ENCODE measurements at places on chromosomes 13 and 19.
A peak's percentile ranks its signal among the peaks of the same experiment; 100 is the strongest.

DNA sequence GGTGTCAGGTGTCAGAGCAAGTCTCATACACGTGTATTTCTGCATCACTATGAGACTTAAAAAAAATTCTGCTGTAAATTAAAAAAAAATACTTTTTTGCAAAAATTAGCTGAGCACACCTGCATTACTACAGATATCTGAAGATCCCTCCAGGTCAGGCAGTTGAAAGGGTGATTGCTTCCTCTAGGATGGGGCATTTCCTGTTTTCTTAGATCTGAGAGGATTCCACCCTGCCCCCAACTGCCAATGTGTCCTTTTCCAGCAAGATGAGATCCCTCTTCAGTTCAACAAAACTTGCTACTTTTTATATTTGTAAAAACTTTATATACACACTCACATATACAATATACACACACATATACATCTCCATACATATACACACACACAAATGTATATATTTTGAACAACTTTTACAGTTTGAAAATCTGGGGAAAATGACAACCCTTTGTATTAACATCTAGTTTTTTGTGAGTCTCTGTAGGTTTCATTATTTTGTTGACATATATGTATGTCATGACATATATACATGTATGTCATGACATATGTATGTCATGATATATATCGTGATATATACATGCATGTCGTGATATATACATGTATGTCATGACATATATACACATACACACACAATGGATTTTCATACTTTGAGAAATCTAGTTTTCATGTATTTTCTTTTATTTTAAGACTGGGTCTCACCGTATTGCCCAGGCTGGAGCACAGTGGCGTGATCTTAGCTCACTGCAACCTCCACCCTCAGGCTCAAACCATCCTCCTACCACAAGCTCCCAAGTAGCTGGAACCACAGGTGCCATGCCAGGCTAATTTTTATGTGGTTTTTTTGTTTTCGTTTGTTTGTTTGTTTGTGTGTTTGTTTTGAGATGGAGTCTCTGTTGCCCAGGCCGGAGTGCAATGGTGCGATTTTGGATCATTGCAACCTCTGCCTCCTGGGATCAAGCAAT, 17.8 kb downstream of the ZNF813 start:
- DNase-seq: no peak

DNA sequence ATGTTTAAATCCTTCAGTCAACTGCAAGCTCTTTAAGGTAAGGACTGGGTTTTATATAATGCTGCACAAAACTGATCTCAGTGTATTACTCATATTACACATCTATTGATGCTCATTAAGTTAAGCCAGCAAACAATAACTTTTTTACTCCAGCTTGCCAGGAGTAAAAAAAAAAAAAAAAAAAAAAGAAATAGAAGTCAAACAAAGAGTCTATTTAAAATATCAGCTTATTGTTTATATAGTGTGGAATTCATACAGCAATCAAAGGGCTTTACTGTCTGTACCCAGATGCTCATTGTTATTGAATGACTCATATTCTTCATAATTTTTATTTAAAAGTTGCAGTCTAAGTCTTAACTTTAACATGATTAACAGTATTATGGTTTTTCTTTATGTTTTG, 21.8 kb upstream of the KBTBD7 start:
- no peak for DNase-seq

DNA sequence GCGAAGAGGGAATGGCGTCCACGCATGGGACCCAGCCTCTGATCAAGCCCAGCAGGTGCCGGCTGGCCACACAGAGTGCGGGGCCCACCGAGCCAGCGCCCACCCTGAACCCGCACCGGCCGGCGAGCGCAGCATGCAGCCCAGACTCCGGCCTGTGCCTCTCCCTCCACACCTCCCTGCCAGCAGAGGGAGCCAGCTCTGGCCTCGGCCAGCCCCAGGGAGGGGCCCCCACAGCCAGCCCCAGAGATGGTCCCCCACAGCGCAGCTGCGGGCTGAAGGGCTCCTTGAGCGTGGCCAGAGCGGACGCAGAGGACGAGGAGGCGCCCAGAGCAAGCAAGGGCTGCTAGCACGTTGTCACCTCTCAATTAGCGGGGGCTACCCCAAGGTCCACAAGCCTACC, 904.5 kb downstream of the SLITRK6 start:
- DNase-seq: no peak

DNA sequence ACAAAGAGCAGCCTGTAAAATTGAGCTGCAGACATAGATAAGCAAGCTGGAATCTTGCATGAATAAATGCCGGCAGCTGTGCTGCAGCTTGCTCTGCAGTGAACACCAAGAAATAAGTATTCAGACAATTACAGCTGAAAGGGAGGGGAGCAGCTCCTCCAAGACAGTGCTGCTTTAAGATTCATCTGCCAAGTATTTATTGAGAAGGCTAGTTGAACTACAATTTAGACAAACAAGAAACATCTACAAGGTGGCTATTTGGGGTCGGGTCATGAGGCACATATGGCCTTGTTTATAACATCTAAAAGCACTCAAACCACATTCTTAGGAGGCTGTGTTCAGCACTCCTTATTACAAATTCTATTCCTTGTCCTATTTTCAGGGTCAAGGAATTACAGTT, 34.9 kb downstream of the ZNF726 start:
- no peak for DNase-seq

DNA sequence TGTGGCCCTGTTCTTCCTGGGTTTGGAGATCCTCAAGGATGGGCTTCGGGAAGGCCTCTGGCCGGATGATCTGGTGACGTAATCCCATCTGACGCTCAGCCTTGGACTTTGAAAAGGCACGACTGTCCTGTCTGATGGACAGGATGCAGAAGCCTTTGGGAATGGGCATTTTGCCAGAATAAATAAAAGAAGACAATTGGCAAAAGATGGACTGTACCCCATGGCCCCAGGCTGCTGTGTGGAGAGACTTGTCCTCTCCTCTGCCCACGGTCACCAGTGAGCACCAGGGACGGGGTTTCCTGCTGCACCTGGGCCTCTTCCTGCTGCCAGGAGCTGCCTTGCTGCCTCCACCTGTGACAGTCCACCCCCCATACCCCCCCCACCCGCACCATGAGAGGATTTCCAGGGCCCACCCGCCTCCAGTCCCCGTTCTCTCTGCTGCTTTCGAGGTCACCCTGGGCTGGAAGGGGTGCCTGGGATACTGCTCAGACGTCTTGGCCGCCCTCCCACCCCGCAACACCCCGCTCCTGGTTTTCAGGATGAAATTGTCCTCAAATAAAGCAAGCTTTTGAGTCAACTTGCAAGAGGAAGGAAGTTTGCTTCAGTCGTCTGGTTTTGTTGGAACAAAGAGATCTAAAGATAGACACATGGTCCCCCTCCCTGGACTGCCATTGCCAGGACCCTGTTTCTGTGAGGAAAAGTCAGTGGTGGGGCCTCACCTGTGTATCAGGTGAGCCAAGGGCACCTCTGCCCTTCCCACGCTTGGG, 40.9 kb downstream of the MCF2L start:
- DNase-seq: peak; percentile 81

GRCh38 chr13:49272296-49272695, 24.6 kb downstream of the CDADC1 start:
- no peak for DNase-seq

DNA sequence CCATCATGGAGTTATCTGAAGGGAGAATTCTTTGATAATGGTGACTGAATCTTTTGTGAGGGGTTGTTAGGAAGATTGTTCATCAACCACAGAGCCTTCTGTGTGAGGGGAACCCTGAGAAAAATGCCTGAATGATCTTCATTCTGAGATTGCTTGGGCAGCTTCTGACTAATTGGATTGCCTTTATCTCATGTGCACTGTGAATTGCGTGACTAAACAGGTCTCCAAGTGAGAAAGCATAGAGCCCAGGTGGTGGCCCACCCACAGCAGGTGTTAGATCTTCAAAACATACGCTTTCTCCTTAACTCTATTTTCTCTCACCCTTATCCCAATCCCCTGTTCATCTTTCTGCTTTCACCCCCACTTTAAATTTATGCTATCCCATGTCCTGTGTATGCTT, 58.3 kb downstream of the DOCK9 start:
- DNase-seq: no peak

GRCh38 chr19:5349041-5349440, 8.4 kb upstream of the PTPRS start:
- peak; percentile 44 for DNase-seq

DNA sequence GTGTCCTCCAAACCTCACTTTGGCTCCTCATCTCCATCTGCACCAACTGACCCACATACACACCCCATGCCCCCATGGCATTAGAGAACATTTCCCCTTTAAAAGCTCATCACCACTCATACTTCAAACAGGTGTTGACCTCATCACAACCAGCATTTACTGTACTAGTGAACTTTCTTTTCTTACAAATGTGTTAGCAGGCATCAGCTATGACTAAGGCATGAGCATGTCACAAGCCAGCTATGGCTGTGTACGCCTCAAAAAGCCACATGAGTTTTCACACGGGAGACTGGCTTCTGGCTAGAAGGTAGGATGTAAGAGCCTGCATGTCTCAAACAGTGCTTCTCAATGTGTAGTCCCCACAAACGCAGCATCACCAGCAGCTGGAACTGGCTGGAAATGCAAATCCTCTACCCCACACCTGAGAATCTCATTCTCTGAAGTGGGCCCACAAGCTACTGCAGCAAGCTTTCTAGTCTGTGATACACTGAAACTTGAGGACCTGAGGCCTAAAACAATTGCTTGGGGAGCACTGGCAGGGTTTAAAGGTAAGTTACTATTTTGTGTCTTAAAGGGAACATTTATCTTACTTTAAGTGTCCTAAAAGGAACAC, 66.8 kb downstream of the TUBGCP3 start:
- no peak for DNase-seq

GRCh38 chr19:16603090-16603489, 24.9 kb downstream of the MED26 start:
- DNase-seq: no peak

DNA sequence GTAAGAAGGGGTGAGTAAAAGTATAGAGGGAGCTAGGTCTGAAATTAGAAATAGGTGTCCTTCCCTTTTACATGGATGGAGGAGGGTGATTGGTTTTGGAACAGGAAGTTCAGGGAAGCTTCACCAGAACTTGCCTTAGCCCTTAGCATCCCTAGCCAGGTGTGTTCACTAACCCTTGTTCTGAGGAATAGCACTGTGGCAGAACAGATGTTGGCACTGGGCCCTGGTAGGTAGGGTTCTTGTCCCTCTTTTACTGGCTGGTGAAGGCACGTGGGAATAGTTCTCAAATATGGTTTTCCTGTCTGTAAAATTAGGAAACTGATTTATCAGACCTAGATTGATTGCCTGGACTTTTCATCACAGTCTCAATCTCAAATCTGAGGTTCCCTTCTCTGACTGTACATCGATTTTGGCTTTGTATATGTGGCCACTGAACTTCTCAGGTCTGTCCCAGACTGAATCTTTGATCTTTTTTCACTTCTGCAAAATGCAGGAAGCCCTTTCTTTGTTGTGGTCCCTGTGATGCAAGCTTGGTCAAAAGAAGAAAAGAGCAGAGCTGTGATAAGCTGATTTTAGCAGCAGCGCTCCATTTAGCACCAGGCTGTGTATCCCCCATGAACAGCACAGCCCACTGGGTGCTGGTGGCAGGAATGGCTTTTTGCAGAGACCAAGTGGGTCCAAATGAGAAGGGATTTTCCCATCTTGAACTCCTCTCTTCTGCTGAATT, 86.2 kb upstream of the HTR2A start:
- DNase-seq: no peak

All from SHP77 (cell line).